Bladder microvascular endothelial cell (primary cell): ENCODE measurements at places on chromosomes 3 and 15. TPM values are rescaled to one million over a fixed set of nuclear protein-coding genes. Genes with fewer than 3 reads are reported as not detected.

CPNE9 gene
- total RNA-seq = not detected in 2 replicates

LRRC2 gene
- total RNA-seq = under 0.01 and 0.06 TPM in 2 replicates

DNAH12 gene
- under 0.01 and 0.16 TPM in 2 replicates for total RNA-seq

GOLGA8N gene
- 0.49 and 2.6 TPM in 2 replicates for total RNA-seq

IMPG2 gene
- total RNA-seq = 0.16 and 0.76 TPM in 2 replicates

GPR149 gene
- total RNA-seq = not detected in 2 replicates

NOX5 gene
- total RNA-seq = under 0.01 TPM in 1 of 2 replicates, not detected in the other

CCR5 gene
- not detected in 2 replicates for total RNA-seq

FBLN2 gene
- 1.6 and 13.8 TPM in 2 replicates for total RNA-seq

ABI3BP gene
- total RNA-seq = 1.5 and 17.4 TPM in 2 replicates

ENTPD3 gene
- not detected in 2 replicates for total RNA-seq

AGBL1 gene
- not detected in 2 replicates for total RNA-seq

CAND2 gene
- 2.1 and 2.8 TPM in 2 replicates for total RNA-seq

CD86 gene
- total RNA-seq = not detected in 2 replicates

CCR1 gene
- not detected in 2 replicates for total RNA-seq

TMEM207 gene
- not detected in 2 replicates for total RNA-seq

ALPK3 gene
- total RNA-seq = 9.4 and 104 TPM in 2 replicates

PPP1R14D gene
- total RNA-seq = not detected in 2 replicates

TLE3 gene
- 28.0 and 33.9 TPM in 2 replicates for total RNA-seq

CKMT1A gene
- total RNA-seq = not detected in 2 replicates

GBE1 gene
- 70.7 and 109 TPM in 2 replicates for total RNA-seq

USP19 gene
- 29.8 and 54.9 TPM in 2 replicates for total RNA-seq

SNTN gene
- not detected in 2 replicates for total RNA-seq

GMPS gene
- 10.0 and 33.7 TPM in 2 replicates for total RNA-seq

GATM gene
- 0.49 TPM in 1 of 2 replicates, not detected in the other for total RNA-seq

DNAJC13 gene
- 53.9 and 87.4 TPM in 2 replicates for total RNA-seq

RHOV gene
- not detected in 2 replicates for total RNA-seq

CCR8 gene
- total RNA-seq = not detected in 2 replicates

CASR gene
- not detected in 2 replicates for total RNA-seq

PIF1 gene
- 5.9 and 13.4 TPM in 2 replicates for total RNA-seq

PP2D1 gene
- not detected in 2 replicates for total RNA-seq
